Smooth muscle cell of the brain vasculature (primary cell): ENCODE measurements at places on chromosomes 1 and 21.

DNA sequence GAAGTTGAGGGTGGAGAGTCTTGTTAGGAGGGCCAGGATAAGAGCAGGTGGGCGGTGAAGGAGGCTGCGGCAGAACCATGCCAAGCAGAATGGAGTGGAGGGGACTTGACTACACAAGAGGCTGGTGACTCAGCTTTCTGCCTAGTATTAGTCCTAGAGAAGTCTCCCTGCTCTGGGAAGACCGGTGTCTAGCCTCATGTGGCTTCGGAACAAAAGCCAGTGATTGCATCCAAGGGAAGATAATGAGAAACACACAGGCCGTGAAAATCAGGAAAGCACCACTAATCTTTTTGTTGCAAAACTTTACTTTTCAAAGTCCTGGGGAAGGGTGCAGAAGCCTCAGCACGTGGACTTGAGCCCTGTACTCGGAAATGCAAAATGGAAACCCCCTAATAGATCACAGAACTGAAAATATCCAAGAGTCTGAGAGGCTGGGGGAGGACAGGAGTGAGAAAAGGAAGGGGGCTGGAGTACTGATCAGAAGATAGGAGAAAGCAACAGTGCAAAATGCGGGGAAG is 31.4 kb downstream of the DDR2 start:
- no peak for DNase-seq

- DNase-seq: no peak
Observed at GRCh38 chr1:217211486-217211885, 419.4 kb downstream of the GPATCH2 start.

DNA sequence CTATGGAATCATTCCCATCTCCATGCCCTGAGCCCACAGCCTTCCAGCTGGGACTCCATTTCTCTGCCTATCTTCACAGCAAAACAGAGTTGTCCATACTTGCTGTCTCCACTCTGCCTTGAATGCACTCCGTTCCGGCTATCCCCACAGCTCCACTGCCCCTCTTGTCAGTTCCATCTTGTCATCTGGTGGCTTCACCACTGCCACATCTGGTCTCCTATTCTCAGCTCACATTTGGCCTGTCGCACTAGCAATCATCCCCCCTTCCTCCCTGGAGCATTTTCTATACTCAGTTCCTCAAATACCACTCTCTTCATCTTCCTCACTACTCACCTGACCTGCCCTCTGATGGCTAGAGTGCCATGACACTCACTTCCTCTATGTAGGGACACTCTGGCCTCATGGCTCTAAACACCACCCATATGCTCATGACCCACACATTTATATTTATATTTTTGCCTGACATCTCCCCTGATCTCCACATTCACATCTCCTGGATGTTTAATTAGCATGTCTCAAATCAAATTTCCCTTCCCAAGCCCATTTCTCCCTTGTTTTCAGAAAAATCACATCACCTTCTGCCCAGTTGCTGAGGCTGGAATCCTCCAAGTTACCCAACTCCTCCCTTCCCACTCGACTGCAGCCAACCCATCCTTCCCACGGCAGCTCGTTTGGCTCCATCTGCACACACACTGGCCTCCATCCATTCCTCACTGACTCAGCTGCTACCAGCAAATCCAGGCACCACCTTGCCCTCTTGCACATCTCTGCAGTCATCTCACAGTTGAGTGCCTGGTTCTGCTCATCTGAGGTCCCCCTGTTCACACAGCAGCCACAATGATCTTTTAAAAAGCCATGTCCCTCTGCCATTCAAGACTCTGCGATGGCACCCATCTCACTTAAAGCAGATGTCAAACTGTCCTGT is 6.1 kb downstream of the ZNF692 start:
- no peak for DNase-seq

DNA sequence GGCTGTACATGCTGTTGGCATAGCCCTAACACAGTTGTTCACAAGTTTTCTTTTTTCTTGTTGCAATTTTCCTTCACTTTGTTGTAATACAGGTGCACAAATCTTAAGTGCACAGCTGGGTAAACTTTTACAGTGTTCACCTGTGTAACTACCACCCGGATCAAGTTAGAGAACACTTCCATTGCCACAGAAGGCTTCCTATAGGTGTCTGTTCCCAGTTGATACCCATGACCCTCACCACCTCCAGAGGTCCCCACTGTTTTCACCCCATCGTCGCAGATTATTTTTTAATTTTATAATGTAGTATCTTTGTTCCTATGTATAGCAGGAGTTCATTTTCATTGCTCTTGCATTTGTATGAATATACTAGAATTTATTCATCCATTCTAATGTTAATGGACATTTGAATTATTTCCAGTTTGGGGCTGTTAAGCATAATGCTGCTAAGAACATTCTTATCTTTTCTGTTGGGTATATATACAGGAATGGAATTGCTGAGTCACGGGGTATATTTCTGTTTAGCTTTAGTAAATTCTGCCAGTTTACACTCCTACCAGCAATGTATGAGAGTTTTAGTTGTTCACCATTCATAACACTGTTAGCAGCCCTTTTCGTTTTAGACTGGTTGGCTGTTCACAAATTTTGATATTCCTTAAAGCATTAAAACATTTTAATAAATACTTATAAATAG is 16.4 kb downstream of the SPRTN start:
- DNase-seq: no peak

GRCh38 chr1:233707880-233708815 is 94.2 kb downstream of the KCNK1 start:
- no peak for DNase-seq

DNA sequence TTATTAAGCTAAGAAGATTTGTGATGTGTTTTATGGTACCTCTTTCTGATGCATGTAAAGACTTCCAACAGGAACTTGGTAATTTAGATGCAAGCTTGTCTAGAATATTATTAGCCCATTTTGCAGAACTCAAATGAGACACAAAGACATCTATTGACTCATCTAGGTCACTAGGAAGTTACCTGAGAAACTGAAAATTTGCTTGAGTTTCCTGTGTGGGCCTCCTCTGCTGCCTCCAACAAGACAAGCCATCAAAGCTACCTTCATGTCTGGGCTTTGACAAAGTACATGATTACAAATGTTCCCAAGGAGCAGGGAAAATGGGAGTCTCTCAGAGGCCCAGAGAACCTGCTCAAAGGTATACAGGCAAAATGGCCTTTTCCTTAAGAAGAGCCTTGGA is 5.6 kb downstream of the RUNX1 start:
- no peak for DNase-seq

- no peak for DNase-seq
Observed at GRCh38 chr1:224884361-224884801, 45.1 kb upstream of the DNAH14 start.

- no peak for DNase-seq
Observed at GRCh38 chr21:19468991-19469715, 1065.6 kb upstream of the TMPRSS15 start.

DNA sequence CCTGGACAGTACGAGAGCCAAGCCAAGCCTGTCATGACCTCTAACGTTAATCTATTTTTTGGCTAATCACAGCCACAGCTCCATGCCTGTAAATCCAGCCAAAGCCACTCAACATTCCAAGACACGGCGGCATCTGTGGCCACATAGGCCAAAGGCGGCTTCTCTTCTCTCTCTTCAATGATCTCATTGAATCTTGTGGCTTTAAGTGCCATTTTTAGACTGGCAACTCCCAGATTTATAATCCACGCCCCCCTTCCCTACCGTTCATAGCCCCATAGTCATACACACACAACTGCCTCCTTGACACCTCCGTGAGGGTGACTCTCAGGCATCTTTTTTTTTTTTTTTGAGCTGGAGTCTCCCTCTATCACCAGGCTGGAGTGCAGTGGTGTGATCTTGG is 5.7 kb upstream of the SELENON start:
- DNase-seq: no peak

- no peak for DNase-seq
Observed at GRCh38 chr1:84344286-84344685, 42.8 kb downstream of the SAMD13 start.

GRCh38 chr1:32186077-32186476 is 6.6 kb downstream of the TXLNA start:
- DNase-seq: no peak

DNA sequence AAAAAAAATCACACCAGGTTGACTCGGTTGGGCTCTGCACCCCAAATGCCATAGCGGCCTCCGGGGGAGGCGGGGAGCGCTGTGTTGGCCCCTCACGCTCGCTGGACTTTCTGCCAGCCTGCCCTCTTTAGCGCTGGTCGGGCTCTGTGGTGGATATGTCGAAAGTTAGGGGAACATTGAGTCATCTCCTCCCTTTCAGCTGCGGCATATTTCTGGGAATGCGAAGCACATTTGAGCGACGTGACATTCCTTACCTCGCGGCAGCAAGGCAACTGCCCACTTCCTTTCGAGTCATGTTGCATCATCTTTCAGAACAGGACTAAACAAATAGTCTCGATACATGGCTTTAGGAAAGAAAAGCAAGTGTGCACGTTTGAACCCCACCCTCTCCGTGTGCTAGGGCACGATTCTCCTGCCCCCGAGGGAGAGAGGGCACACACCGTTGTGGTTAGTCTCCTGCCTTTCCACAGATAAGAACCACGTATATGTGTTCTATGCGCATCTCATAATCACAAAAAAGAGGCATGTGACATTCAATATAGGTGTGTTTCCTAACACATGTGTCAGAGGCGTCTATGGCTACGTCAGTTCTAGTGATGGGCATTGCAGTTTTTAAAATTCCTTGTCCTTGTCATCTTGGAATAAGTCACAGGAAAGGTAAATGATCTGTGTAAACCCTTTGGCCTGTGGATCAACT is 105.9 kb upstream of the SLC45A1 start:
- DNase-seq: peak; percentile 67

- DNase-seq: no peak
Observed at GRCh38 chr1:236417336-236417735, 23.2 kb downstream of the EDARADD start.
